ENCODE measurements at places on chromosomes 12 and 14.
A peak's percentile ranks its signal among the peaks of the same experiment; 100 is the strongest.

GRCh38 chr14:52348776-52349175 lies 34.7 kb downstream of the PTGER2 start:
- peak; percentile 73 for DNase-seq

DNA sequence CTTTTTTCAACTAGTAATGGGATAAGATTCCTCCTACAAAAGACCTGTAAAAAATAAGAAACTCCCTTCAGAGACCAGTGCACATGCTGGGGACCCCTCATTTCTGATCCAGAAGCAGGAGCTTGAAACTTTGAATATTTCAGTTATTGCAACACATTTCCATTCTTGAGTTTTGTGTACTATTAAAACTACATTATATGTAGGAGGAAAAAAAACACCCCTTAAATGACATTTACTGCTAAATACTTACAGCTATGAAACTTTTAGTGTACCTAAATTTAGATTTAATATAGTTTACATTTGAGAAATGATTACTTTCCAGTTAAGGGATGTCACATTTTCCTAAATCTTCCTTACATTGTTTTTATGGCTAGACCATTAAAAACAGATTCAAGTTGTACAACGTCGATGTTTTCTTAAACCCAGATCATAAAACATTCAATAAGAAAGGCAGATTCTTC lies 4.1 kb downstream of the LRIG3 start:
- DNase-seq = no peak

GRCh38 chr12:9792185-9792900 lies 31.6 kb upstream of the CD69 start:
- DNase-seq = no peak

GRCh38 chr14:99760817-99761216 lies 32.4 kb upstream of the EML1 start:
- no peak for DNase-seq

DNA sequence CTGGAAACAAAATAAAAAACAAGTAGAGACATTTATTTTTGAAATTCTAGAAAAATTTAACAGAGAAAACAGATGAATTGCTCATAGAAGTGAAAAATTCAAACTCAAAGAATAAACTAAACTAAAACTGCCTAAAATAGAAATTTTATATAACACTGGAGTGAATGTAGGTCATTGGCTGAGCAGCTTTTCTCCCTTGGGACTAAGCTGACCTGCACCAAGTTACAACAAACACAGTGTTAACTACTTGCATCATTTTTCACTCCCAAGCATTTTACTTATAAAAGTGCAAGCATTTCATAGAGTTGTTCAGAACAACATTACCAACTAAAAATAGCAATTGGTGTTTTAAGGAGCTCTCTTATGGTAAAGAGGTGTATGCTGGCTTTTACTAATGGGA lies 298.1 kb downstream of the MED13L start:
- peak; percentile 43 for DNase-seq

GRCh38 chr12:67852701-67853100 lies 136.5 kb upstream of the IFNG-AS1 start:
- no peak for DNase-seq

- no peak for DNase-seq
Measured at GRCh38 chr12:124264089-124264795, 30.7 kb upstream of the RFLNA start.

DNA sequence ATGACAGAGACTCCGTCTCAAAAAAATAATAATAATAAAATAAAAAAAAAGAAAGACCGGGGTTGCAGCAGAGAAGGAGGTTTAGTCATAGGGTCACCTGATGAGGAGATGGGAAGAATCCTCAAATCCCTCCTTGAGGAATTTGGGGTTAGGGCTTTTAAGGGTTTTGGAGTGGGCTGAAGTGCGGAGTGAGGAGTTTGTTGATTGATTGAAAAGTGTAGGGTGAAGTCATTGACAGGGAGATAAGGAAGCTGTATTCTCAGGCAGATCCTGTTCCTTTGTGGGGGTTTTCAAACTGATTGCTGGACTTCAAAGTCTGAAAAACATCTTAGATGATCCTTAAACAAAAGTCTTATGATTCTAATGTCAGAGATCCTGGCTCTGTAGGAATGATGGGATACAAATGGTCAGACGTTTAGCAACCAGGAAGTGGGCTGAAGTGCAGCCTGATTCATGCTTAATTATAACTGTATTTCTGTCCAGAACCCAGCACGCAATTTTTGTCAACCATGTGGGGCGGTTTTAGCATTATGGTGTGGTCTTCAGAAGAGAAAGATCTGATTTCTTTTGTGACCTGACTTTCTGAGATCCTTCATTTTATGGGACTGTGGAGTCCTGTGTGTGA lies 16.0 kb downstream of the FNTB start:
- DNase-seq = peak; percentile 78

GRCh38 chr14:78690836-78691235 lies 520.7 kb downstream of the NRXN3 start:
- peak; percentile 18 for DNase-seq

DNA sequence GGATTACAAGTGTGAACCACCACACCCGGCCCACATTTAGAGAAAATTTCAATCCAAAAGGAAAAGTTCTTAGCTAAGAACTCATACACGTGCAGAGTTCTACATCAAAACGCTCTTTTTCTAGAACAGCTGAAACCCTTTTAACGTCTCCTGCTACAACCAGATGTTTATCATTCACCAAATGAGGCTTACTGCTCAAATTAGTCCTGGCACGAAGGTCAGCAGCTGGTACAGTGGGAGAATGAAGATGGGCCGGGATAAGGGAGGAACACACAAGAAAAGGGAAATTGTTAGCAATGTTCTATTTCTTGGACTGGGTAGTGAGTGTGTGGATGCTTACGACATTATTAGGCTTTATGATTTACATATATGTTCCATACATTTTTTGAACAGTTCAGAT lies 37.2 kb downstream of the PRKAB1 start:
- DNase-seq = peak; percentile 40

GRCh38 chr14:67487937-67488893 lies at the start of gene TMEM229B:
Gene TMEM229B, minus strand, starts transcription at chr14:67488721. Its CDS starts 14,798 bp downstream, at chr14:67473923.
- DNase-seq = no peak

- no peak for DNase-seq
Measured at GRCh38 chr12:133251732-133252131, 16.1 kb upstream of the ANHX start.

GRCh38 chr14:89811954-89812575 lies 142.5 kb downstream of the EFCAB11 start:
- no peak for DNase-seq

DNA sequence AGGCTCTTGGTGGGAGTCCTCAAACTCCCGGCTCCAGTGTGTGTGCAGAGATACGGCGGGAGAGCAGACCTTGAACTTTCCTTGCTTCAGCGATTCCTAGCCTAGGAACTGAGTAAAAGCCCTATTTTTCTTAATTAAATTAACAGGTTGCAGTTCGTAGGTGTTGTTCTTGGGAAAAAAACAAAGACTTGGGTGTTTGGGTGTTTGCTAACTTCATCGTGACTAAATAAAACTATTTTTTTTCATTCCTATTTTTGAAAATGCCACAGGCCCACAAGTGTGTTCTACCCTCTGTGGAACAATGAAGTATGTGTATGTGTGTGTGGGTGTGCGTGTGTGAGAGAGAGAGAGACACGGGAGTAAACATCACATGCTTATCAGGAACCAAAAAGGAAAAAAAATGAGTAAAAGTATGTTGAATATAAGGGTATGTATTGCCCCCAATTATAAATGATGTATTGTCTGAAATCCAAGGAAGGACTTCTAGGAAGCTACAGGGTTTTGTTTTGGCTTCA lies 651 bp downstream of the TMEM117 start:
- peak; percentile 53 for DNase-seq

DNA sequence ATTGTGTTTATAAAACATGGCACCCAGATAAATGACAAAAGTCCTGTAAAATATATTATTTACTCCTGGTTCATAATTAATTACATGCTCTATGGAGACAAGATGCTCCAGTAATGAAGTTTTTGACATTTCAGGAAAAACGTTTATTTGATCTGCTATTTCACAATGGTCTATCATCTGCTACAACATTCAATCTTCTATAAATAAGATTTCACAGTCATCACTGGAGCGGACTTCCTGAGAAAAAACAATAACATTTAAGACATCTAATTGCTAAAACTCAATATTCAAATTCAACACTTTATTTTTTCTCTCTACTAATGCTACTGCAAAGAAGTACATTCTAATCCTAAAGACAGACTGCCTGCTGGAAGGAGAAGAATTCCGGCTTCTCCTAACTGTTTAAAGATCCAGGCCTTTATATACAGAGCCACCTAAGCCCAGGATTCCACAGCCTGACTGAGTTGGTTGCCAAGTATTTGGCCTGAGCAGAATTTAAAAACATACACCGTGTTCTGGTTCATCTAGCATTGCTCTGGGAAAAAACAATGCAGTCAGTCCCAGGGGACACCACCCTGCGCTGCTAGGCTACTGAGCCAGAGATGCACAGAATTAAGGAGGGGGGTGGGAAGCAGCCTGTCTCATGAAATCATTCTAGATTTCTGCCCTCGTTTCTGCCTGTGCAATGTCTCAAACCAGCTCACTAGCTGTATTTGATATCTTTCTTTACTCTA lies 58.0 kb downstream of the TMTC1 start:
- DNase-seq = no peak

- DNase-seq = peak; percentile 85
Measured at GRCh38 chr12:58803908-58804307, 116.4 kb downstream of the LRIG3 start.

GRCh38 chr12:4045786-4046494 lies 172.7 kb upstream of the PARP11 start:
- DNase-seq = no peak

- DNase-seq = no peak
Measured at GRCh38 chr14:97021571-97022168, 224.5 kb downstream of the VRK1 start.

GRCh38 chr12:115857160-115857920 lies 420.2 kb downstream of the MED13L start:
- DNase-seq = no peak

DNA sequence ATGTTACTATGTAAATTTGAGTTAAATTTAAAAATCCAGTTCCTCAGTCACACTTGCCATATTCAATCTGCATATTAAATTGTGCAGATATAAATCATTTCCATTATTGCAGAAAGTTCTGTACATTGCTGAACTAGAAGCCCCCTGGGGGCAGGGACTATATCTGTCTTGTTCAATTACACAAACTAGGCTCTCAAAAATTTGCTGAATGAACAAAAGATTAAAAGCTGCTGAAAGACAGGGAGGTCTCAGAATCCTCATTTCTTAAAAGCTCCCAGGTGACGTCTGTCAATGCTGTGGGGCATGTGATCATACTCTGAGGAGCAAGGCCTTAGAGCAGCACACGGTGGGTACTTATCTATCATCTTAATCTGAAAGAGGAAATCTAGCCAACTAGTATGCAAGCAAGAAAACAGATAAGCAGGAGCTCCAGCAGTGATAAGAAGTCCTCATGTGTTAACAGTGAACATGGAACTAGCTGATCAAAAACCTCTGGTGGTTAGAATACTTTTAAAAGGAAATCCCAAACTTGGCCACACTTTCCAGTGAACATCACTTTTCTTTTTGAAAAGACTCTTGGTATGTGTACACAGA lies 60.5 kb downstream of the APPL2 start:
- no peak for DNase-seq

DNA sequence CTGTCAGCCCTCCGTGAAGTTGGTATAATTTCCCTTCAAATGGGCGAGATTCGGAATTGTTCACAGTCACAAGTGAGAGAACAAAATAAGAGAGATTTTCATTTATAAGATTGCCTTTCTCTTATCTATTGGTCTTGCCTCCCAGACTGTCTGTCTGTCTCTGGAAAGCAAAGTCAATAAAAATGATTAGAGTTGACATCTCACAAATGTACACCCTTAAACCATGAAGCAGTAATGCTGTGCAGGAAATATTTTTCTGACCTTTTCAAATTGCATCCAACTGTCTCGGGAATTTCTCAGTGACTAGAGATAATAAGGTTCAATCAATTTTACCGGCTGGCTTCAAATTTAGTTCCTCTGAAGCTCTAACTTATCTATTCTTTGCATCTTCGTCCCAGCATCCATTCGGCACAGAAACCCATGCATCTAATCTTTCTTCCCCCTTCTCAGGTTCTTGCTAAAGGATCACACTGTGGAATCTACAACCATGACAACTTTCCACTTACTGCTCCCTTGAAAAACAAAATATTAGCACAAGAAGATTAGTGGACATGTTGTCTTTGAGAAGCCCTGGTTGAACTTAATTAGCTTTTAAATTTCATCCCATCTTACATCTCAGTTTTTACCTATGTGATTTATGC lies 93.1 kb downstream of the RMST start:
- no peak for DNase-seq

GRCh38 chr12:88362439-88362838 lies 217.8 kb downstream of the KITLG start:
- DNase-seq = peak; percentile 28

DNA sequence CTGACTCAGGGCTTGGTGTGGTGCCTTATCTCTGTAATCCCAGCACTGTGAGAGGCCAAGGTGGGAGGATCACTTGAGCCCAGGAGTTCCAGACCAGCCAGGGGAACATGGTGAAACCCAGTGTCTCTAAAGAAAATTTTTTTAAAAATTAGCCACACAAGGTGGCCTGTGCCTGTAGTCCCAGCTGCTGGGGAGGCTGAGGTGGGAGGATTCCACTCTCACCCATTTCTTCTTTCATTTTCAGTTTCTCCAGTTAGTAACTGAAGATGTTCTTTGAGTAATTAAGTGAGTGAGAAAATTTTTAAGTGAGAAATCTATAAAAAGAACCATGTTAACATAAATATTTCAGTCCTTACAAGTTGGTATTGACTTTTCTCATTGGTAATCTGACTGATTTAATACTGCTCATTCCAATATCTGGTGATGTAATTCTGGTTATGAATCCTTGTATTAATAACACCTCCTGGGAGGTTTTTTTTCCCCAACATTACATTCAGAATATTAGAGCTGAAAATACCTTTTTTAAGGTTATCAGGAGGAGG lies 6.1 kb downstream of the METTL3 start:
- DNase-seq = no peak

GRCh38 chr12:25241167-25242020 lies 9.3 kb downstream of the KRAS start:
- peak; percentile 70 for DNase-seq

DNA sequence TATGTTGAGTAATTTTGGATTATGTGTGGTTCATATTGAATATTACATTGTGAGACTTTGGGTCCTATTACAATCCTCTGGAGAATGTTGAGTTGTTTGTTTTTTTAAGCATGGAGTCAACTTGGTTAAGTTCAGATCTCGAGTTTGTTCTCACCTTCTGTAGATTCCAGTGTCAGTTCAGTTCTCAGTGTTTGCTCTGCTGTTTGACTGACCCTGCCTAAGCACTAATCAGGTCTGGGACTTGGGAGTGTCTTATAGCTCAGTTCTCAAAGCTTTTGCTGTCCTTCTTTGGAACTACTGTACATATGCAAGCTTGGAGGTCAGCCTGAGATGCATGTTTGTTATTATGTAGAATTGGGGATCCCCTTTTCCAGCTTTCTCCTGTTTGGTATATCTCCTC lies 63.1 kb downstream of the DIP2B start:
- DNase-seq = no peak

All from AG10803 (cell line).